ENCODE measurements at places on chromosomes 2 and 18. TPM values are rescaled to one million over a fixed set of nuclear protein-coding genes. Genes with fewer than 3 reads are reported as not detected.

DNA sequence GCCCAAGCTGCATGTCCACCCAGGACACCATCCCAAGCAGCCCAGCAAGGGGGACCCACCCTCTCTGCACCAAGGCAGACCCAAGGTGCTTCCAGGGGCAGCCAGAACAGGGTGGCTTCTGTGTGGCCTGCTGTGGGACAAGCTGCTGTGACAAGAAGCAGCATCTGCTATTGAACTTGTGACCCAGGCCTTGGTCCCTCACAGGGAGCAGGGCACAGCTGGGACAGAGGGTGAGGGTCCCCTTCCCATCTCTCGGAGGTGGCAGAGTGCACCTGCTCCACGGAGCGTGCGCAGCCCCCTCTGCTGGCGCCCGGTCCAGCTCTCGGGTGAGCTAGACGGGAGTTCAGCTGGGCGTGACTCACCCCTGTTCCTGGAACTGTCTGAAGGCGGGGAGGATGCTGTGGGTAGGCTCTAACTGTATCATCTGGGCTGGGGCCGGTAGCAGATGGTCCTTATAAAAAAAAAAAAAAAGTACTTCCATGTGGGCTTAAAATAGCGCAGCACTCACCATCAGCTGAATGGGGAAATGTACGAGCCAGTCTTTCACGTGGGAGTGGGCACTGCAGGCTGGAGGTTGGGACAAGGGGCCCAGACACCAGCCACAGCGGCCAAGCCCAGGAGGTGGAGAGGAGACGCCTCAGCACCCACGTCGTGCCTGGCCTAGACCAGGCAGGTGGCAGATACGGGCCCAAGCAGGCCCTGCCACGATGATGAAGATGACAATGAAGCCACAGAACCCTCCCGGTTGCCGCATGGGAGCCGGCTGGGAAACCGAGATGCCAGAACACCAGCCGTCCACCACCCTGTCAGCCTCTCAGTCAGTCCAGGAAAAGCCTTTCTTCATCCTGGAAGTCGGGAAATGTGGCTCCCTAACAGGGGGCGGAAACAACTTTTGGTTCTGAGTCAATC is 136.8 kb upstream of the ID2 start:
- no peak overlapping the region for H3K4me3 ChIP-seq
- H3K27me3 ChIP-seq: no peaks in the 10 kb centered on the region
- peaks cover 74% of the 10 kb centered on the region for H3K4me1 ChIP-seq
- no peaks in the 10 kb centered on the region for H3K36me3 ChIP-seq
- H3K27ac ChIP-seq: peak overlapping the region; percentile 87
- DNase-seq: peak; percentile 71

Gene CCDC74A
- total RNA-seq: 0.95 TPM

DNA sequence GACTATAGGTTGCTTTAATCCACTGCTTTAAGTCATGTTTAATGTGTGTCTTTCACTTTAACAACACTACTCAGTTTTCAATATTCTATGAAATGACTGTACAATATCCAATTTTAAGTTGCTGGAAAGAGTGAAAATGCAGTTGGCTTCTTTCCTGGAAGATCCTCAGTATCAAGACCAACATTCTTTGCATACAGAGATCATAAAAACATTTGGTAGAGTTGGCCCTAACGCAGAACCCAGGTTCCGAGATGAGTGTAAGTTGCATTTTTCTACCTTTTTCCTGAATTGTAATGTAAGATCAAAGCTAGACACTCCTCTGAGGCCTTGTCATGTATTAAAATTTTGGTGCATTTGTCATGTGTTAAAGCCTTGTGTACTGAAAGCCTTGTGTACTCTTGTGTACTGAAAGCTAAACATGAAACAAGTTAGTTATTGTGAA is 42.9 kb upstream of the TNFRSF11A start:
- no peaks in the 10 kb centered on the region for H3K27me3 ChIP-seq
- peaks cover 56% of the 10 kb centered on the region for H3K36me3 ChIP-seq
- H3K4me1 ChIP-seq: no peaks in the 10 kb centered on the region

- no peak overlapping the region for H3K4me3 ChIP-seq
- no peaks in the 10 kb centered on the region for H3K27me3 ChIP-seq
- DNase-seq: no peak
- H3K36me3 ChIP-seq: no peaks in the 10 kb centered on the region
- H3K27ac ChIP-seq: no peak overlapping the region
- H3K4me1 ChIP-seq: peaks cover 6% of the 10 kb centered on the region
Measured at GRCh38 chr2:173130496-173131465, 55.1 kb downstream of the MAP3K20 start.

DNA sequence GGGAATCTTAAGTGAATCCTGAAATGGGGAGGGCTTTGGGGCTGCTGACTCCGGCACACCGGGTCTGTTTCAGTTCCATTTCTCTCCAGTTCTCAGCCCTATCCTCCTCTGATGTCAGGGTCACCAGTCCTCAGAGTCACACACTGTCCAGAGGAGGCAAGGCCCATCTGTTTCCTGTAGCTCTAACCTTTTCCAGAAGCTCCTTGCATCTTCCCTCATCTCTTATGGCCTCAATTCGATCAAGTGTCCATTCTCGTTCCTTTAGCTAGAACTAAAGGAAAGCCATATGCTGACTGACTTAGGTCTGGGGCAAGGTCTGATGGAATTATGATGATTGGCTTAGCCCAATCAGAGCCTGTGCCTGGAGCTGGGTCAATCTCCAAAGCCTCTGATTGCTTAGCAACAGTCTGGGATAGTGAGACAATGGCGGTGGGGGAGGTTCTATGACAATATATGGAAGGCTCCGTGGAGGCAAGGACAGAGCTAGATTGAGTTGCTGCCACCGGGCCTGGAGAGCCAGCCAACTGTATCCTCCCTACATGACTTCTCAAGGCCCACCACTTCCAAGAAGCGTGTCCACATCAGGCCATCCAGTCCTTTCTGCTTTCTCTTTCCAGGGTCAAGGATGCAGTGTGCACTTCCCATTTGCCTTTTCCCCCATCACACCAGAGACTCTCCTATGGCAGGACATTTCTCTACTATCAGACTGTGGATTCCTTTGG is 5.2 kb downstream of the ANKRD53 start:
- H3K27me3 ChIP-seq: no peaks in the 10 kb centered on the region
- H3K36me3 ChIP-seq: peaks cover 16% of the 10 kb centered on the region
- no peak for DNase-seq
- H3K4me1 ChIP-seq: peaks cover 16% of the 10 kb centered on the region

DNA sequence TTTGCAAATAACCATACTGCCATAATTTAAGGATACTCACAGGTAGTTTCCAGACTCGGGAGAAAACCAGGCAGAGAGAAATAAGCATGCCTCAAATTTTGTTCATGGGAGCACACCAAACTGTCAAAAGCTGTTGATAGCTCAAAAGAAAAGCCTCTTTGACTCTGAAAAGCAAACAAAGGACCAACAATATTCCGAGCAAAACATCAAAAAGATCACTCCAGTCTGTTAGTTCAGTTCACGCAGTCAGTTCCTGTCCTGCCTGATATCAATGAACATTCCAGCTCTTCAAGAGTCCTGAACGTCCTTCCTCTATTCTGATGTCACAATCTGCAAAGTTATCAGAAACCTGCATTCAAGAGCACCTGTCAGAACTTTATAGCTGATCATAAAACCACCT is 78.7 kb downstream of the RRM2 start:
- no peaks in the 10 kb centered on the region for H3K36me3 ChIP-seq
- H3K27me3 ChIP-seq: no peaks in the 10 kb centered on the region
- DNase-seq: no peak
- no peak overlapping the region for H3K4me3 ChIP-seq

DNA sequence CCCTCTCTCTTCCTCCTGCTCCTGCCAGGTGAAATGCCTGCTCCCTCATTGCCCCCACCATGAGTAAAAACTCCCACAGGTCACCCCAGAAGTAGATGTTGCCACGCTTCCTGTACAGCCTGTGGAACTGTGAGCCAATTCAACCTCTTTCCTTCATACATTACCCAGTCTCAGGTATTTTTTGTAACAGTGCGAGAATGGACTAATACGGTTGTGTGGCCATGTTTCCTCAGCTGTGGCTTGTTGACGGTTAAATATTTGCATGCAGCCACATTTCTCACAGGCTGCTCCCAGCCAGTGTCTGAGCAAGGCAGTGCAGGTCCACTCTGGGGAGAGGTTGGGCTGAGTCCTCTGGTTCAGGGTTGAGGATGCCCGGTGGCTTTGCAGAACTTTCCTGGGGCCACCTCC is 27.8 kb upstream of the COPS8 start:
- no peak for DNase-seq
- no peaks in the 10 kb centered on the region for H3K27me3 ChIP-seq
- no peak overlapping the region for H3K27ac ChIP-seq
- no peak overlapping the region for H3K4me3 ChIP-seq
- no peaks in the 10 kb centered on the region for H3K4me1 ChIP-seq

Gene CYP1B1
- 1.4 TPM for total RNA-seq

- H3K4me3 ChIP-seq: peak overlapping the region; percentile 43
- no peaks in the 10 kb centered on the region for H3K27me3 ChIP-seq
- H3K27ac ChIP-seq: peak overlapping the region; percentile 69
- peaks cover 2% of the 10 kb centered on the region for H3K36me3 ChIP-seq
Measured at GRCh38 chr18:45688113-45688512, 35.9 kb upstream of the SLC14A1 start.

DNA sequence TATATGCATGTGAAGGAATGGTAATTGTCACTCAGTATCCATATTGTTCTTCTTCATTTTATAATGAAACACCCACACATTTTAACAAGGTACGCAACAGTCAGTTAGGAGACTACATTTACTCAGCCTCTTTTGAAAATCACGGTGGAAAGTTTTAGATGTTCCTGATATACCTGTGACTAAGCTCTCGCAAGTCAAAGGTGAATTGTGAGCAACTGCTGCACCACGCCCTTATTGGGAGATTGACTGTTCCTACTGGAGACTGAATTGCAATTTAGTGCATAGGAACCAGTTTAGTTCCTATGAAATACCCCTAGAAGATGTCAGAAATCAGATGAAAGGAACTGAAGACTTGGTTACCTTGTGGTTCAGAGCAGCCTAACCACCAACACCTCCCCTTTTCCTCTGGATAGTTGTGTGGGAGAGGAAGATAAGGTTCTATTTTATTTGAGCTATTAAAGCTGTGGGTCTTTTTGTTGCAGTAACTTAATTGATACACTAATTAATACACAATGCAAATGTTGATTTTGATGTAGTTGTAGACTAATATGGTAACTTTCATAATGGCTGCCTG is 1280.5 kb upstream of the CDH2 start:
- H3K4me3 ChIP-seq: no peak overlapping the region
- no peaks in the 10 kb centered on the region for H3K4me1 ChIP-seq
- no peak for DNase-seq
- H3K36me3 ChIP-seq: no peaks in the 10 kb centered on the region

Gene SPC25
- total RNA-seq: not detected

Measured in natural killer cell (primary cell).